T-helper 17 cell (primary cell): ENCODE measurements at places on chromosomes 3 and 15. TPM values are rescaled to one million over a fixed set of nuclear protein-coding genes. Genes with fewer than 3 reads are reported as not detected.

DNA sequence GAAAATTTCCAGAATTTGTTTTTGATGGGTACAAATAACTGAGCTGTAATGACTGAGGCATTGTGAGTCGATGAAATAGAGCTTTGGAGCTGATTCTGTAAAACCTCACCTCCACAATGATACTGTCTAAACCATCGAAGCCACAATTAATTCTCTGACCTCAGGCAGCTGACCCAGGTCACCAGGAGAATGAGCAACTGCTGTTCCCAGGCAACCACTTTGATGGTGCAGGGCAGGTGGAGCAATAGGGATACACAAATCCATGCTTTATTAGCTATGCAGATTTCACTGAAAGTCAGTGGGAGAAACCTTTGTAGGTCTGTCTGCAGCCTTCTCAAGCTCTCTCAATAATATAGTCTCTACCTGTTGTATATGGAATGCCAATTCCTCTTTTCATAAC lies 204.4 kb downstream of the RYR3 start:
- no peak overlapping the region for H3K4me3 ChIP-seq
- H3K27me3 ChIP-seq, result peaks cover 57% of the 10 kb centered on the region
- no peak for DNase-seq
- no peak overlapping the region for H3K27ac ChIP-seq
- H3K4me1 ChIP-seq, result no peaks in the 10 kb centered on the region

GRCh38 chr15:92077353-92078085 lies 224.0 kb downstream of the SLCO3A1 start:
- peaks cover 47% of the 10 kb centered on the region for H3K4me1 ChIP-seq
- no peak overlapping the region for H3K27ac ChIP-seq
- no peak overlapping the region for H3K4me3 ChIP-seq
- H3K27me3 ChIP-seq, result no peaks in the 10 kb centered on the region

GRCh38 chr15:70254311-70254869 lies 156.7 kb upstream of the TLE3 start:
- peaks cover 24% of the 10 kb centered on the region for H3K4me1 ChIP-seq
- no peak overlapping the region for H3K4me3 ChIP-seq
- H3K27ac ChIP-seq, result no peak overlapping the region
- H3K36me3 ChIP-seq, result no peaks in the 10 kb centered on the region
- no peak for DNase-seq
- no peaks in the 10 kb centered on the region for H3K27me3 ChIP-seq

Gene PRTG
- not detected for total RNA-seq

Gene ABI3BP
- not detected for total RNA-seq

Gene ITGB5
- 3.1 TPM for total RNA-seq

Gene PP2D1
- not detected for total RNA-seq

DNA sequence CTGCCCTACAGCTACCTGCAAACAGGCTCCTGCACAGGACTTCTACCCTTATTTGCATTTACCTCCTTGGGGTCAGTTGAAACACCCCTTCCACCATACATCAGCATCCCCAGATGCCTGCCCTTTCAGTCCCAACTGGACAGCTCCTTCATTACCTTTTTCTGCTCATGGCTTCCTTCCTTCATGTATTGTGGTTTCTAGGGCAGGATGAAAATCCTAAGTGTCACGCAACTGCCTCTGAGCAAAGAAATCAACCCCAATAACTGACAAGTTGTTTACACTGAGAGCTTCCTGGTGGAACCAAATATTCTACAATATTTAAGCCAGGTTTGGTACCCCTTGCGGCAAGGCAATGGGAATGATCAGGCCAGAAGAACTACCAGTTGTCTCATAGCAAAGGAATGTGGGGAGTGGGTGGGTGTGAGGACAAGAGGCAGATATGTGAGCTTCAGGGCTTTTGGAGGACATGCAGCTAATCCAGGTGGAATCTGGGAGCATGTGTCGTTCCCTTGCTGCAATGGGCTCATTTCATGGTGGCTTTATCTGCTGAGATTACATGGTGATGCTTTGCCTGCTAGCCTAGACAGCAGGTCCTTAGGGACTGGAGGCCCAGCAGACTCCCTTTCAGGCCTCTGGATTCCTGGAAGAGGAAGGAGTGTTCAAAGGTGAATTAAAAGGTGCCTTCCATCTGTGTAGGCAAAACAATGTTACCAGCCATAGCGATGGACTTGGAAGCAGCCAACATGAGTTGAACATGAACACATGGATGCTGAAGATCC lies 34.9 kb downstream of the PPCDC start:
- H3K36me3 ChIP-seq, result no peaks in the 10 kb centered on the region
- H3K27me3 ChIP-seq, result no peaks in the 10 kb centered on the region
- H3K4me3 ChIP-seq, result no peak overlapping the region
- H3K4me1 ChIP-seq, result peaks cover 7% of the 10 kb centered on the region

DNA sequence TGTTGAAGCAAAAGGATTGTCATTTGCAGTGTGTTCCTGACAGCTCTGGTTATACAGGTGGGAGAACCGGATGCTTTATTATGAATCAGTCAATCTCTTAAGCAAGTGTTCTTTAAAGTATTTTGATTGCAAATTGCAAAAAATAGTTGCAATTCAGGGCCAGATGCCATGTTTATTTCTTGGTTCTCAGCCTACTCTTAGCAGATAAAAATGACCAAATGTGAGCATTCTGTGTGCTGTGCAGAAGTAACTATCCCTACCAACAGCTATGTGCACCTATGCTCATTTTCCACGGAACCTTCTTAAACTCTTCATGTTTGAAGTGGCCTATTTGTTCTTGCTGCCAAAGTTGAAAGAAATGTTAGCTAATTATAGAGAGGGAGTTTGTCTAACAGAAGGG lies 262.3 kb upstream of the RASGRP1 start:
- peaks cover 28% of the 10 kb centered on the region for H3K27me3 ChIP-seq
- no peak overlapping the region for H3K4me3 ChIP-seq
- H3K27ac ChIP-seq, result no peak overlapping the region
- no peaks in the 10 kb centered on the region for H3K4me1 ChIP-seq

DNA sequence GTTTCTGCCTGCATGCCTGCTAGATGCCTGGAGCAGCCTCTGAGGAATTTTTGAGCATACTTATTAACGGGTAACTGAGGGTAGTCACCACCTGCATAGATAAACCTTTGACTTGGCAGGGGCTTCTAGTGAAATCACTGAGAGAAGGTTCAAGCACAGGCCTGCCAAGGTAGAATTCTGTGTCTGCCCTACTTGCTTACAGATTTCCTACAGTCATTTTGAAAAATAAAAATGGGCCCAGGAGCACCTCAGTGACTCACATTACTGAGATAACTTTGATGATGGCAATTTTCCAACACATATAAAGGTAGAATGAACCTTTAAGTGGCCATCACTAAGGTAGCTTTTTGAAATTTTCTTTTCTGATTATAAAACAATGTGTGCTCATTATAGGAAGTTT lies 10.8 kb downstream of the CRTAP start:
- H3K4me3 ChIP-seq, result no peak overlapping the region
- DNase-seq, result no peak
- H3K27ac ChIP-seq, result no peak overlapping the region

GRCh38 chr3:27878014-27878383 lies 155.9 kb upstream of the EOMES start:
- peak overlapping the region; percentile 55 for H3K4me3 ChIP-seq
- H3K27me3 ChIP-seq, result no peaks in the 10 kb centered on the region
- H3K4me1 ChIP-seq, result peaks cover 37% of the 10 kb centered on the region
- H3K27ac ChIP-seq, result no peak overlapping the region
